ENCODE measurements at places on chromosomes 11 and 22.

DNA sequence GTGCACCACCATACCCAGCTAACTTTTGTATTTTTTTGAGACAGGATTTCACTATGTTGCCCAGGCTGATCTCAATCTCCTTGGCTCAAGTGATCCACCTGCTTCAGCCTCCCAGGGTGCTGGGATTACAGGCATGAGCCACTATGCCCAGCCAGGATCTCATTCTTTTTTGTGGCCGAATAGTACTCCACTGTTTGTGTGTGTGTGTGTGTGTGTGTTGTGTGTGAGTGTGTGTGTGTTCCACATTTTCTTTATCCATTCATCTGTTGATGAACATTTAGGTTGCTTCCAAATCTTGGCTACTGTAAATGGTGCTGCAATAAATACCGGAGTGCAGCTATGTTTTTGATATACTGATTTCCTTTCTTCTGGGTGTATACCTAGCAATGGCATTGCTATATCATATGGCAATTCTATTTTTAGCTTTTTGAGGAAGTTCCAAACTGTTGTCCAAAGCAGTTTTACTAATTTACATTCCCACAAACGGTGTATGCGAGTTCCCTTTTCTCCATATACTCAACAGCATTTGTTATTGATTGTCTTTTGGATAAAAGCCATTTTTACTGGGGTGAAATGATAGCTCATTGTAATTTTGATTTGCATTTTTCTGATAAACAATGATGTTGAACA, 105.4 kb downstream of the TTC28 start:
- no peak for DNase-seq

DNA sequence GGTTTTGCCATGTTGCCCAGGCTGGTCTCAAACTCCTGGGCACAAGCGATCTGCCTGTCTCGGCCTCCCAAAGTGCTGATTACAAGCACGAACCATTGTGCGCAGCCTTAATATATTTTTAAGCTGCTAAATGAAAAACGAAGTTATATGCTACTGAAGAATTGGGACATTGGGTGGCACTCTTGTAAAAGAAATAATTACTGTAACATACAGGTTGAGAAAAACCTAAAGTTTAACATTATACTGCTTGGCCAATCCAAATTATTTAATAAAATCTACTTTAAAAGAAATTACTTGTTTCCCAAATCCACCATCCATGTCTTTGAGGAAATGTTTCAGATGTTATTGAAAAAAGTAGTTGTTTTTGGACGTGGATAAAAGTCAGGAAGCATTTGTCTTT, 37.9 kb upstream of the ARHGAP32 start:
- DNase-seq = no peak

- DNase-seq = no peak
Measured at GRCh38 chr11:12901874-12902481, 107.1 kb upstream of the RASSF10 start.

DNA sequence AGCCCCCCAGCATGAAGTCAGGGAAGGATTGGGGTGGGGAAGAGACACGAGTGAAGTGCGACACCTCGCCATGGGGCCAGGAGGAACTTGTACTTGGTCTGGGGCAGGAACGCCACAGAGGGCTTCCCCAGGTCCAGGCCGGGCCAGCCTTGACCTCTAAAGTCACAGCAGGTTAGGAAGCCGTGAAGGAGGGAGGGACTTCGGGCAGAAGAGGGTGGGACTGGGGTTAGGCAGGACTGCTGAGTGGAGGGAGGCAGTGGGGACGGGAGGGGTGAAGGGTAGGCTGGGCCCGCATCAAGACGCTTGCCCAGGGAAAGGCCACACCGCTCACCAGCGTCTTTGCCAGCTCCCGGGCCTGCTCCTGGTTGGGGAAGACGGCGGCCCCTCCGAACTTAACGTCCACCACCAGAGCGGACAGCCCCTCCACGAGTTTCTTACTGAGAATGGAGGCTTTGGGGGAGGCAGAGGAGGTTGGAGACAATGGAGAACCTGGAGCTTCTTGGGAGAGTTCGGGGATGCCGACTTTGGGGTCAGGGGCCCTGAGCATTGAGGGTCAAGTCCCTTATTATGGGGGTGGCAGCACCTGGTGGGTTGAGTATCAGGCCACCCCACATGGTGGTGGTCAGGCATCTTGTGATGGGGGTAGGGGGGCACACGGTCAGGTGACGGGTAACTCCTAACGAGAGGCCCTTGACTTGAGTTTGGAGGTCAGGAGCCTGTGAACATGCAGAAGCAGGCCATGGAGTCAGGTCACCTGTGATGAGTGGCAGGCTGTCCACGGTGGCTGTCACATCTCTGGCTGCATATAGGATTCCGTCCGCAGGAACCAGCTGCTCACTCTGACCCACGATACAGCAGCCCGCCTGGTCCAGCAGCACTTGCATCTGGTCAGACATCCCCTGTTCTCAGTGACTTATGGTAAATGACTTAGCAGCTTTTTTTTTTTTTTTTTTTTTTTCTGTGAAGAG, 1.7 kb upstream of the SCO2 start:
- DNase-seq = no peak

DNA sequence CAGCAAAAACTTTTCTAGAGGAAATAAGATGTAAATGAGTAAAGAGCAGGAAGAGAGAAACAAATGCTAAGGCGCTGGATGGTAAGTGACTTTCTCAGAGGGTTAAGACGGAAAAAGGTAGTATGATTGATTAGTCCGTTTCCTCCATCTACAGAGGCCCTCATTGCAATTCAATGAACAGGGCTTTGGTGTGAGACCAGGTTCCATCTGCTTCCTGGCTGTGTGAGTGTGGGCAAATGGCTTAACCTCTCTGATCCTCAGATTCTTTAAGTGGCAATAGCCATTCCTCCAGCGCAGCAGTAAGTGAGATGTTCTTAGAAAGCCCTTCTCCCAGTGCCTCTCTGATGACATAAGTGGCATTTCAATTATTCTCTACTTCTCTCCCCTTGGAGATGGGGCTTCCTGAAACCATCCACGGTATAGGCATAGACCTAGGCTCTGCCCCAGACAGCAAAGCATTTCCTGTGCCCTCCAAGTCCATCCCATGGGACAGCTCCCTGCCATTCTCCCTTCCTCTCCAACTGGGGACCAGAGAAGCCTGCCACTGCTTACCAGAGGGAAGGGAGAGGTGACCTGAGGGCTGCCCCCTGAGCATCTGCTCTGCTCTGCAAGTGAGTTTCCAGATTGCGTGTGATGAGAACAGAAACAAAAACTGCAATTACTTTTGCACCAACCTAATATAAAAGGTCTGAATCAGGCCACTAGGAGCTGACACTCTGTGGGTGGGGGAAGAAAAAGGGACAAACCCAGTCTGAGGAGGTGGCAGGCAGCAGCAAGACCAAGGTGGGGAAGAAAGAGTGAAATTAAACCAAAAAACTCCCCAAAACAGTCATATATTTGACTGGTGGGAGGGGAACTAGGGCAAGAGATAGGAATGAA, 12.7 kb upstream of the CD44 start:
- no peak for DNase-seq

DNA sequence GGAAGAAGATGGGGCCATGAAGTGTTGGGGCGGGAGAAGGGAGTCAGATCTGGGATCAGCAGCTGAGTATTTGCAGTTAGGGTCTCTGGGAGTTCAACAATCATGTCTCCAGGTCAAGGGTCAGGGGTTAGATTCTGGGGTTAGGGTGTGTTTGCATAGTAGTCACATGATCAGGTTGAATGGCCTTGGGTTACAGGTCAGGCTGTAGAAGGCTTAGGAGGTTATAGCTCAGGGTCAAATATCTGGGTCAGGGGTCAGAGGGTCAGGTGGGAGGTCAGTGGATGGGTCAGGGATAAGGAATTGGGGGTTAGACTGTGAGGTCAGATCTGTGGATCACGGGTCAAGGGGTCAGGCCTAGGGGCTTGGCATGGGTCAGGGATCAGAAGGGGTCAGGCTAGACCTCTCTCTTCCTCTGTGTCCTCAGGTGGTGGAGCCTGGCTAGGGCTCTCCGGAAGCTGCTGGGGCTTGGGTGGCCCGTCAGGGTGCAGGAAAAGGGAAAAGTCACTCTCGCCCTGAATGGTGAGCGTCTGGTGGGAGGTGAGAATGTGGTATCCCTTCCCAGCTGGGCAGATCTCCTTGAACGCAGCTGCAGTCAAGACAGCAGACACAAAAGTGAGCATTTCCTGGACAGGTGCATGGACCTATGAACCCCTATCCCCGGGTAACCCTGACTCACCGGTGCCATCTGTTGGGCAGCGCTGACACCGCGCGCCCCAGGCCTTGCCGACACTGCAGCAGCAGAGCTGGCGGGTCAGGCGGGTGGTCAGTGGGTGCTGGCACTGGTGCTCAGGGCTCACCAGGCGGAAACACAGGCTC, 6.4 kb downstream of the LTBP3 start:
- no peak for DNase-seq

DNA sequence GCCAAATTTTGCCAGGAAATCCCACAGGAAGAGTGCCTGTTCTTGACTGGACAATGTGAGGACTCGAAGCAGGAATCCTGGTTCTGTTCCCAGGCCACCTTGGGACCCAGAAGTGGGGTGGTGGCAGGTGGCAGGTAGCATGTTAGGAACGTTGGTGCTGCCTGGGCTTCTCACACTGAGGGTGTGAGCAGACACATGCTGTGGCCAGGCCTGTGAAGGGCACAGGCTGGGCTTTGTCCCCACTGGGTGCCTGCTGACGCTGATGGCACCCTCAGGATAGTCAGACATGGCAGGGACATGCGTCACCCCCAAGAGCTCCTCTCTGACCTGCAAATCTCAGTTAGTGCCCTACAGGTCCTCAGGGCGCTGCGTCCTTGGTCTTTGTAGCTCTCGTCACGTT, 21.1 kb upstream of the NECTIN1 start:
- no peak for DNase-seq

- DNase-seq = no peak
Measured at GRCh38 chr11:11211888-11212287, 141.2 kb downstream of the CSNK2A3 start.

DNA sequence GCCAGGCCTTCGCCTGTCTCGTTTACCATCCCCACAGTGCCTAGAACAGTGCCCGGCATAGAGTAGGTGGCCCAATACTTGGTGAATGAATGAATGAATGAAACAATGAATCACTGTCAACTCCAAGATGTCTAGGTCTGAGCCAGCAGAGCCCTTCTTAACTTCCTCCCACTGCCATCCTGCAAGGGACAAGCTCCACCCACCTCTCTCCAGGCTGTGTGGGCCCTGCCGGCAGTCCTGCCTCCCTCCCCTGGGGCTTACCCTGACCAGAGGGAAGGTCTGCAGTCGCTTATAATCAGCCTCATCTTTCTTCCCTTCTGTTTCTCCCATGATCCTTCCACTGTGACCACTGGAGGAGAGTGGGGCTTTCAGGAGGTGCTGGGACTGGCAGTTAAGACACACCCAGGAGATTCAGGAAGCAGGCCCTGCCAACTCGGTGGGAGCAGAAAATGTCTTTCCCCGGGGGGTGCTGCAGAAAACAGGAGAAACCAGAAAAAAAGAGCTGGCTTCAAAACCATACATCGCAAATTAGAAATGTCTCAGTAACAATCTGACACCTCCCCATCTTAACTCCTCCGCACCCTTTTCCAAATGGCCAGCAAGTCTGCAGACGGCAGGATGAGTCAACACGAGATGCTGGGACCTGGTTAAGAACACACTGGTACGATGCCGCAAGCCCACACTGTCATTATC, 11.4 kb downstream of the DNAL4 start:
- DNase-seq = no peak

DNA sequence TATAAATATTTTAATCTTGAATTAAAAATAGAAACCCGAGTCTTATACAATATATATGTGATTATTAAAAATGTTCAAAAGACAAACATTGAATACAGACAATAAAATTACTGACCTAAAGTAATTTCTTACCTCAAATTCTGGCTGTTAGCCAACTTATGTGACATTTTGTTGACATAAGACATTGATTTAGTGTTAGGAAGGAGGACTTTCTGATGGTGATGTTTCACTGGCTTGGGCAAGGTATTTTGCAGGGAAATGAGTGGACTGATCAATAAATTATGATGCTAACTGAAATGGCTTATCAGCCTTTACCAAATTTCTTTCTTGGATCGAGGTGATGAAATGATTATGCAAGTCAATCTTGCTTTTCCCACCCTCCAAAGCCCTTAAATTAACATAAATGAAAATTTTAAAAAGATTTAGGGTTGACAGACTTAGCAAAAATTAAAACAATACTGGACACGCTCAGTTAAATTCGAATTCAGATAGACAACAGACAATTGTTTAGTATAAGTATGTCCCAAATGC, 33.2 kb upstream of the FZD4 start:
- DNase-seq = no peak

GRCh38 chr11:66004186-66004585, 1.9 kb downstream of the BANF1 start:
- DNase-seq = no peak

DNA sequence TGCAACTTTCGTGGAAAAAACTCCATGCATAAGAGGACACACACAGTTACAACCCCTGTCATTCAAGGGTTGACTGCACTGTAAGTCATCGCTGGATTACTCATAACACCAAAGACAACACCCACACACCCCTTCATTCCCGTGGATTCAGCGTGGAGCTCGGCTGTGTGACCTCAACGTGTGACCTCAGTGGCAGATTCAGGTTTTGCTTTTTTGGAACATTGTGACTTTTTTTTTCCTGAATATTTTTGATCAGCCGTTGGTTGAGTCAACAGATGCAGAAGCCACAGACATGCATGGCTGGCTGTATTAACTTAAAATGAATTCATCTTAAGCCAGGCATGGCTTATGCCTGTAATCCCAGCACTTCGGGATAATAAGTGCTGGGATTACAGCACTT, 19.7 kb upstream of the MUC5AC start:
- DNase-seq = no peak
